Transverse colon (tissue), 4 donors: ENCODE measurements at places on chromosomes 2 and 18. TPM values are rescaled to one million over a fixed set of nuclear protein-coding genes. Genes with fewer than 3 reads are reported as not detected.
A peak's percentile ranks its signal among the peaks of the same experiment; 100 is the strongest.

- no peaks in the 10 kb centered on the region for H3K27me3 ChIP-seq
- no peak for DNase-seq
- no peak overlapping the region for H3K27ac ChIP-seq
- H3K4me3 ChIP-seq: no peak overlapping the region
Measured at GRCh38 chr18:34401775-34402174, 177.1 kb upstream of the NOL4 start.

- no peaks in the 10 kb centered on the region for H3K36me3 ChIP-seq
- H3K4me3 ChIP-seq: no peak overlapping the region
- H3K27me3 ChIP-seq: no peaks in the 10 kb centered on the region
- H3K27ac ChIP-seq: no peak overlapping the region
- H3K4me1 ChIP-seq: no peaks in the 10 kb centered on the region
Measured at GRCh38 chr2:186962085-186962747, 113.2 kb upstream of the ZSWIM2 start.

DNA sequence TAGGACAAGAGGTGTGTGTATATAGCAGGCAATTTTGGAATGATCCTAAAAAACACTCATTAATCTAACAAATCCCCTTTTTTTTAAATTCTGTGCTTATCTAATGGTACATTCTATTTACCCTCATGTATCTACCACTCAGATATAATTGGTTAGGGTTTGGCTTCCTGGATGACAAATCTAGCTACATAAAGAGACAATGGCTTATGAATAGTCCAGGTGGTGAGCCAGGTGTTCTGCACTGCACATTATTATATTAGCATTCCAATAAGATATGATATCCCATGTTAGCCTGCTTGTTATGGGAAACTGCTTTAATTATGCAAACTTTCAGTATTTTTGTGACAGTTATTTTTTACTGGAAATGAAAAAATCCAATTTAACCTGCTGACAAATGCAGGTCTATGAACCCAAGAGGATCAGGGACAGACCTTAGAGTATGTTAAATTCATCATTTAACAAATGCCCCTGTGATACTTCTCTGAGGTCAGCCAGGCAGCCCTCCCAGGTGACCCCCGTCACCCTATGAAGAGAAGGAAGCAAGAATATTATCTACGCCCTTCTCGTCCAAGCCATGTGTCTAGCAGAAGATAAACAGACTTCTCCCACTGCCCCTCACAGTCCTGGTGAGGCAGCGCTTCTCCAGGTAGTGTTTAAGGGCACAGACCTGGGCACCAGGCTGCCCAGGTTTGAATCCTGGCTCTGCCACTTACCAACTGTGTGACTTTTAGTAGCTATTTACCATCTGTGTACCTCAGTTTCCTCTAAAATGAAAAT is 83.0 kb downstream of the ADD2 start:
- H3K4me3 ChIP-seq: no peak overlapping the region
- no peak for DNase-seq
- no peaks in the 10 kb centered on the region for H3K36me3 ChIP-seq
- H3K27ac ChIP-seq: no peak overlapping the region
- H3K4me1 ChIP-seq: no peaks in the 10 kb centered on the region

GRCh38 chr2:159564081-159564480 is 52.3 kb downstream of the BAZ2B start:
- no peaks in the 10 kb centered on the region for H3K4me1 ChIP-seq
- H3K27ac ChIP-seq: no peak overlapping the region
- H3K4me3 ChIP-seq: no peak overlapping the region
- no peak for DNase-seq
- no peaks in the 10 kb centered on the region for H3K27me3 ChIP-seq

CYB5A gene
- total RNA-seq: 236 TPM

DNA sequence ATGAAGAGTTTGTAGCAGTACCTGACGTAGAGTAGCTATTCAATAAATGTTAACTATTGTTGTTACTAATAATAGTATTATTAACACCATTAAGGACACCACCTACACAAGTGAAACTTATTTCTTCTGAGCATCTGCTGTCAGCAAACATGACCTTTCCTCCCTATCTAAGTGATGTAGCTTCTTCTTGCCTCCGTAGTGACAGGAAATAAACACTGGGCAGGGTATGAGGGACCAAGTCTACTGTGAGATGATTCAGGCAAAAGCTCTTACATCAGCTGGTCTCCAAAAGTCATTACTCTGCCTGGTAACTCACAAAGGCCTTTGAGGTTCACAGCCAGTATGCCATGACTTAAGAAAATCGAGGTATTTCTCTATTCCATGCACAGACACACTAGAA is 750.5 kb downstream of the CPS1 start:
- H3K36me3 ChIP-seq: no peaks in the 10 kb centered on the region
- no peak for DNase-seq
- H3K27ac ChIP-seq: no peak overlapping the region
- H3K27me3 ChIP-seq: no peaks in the 10 kb centered on the region

DDX1 gene
- total RNA-seq: 18.3 TPM

GRCh38 chr2:47079515-47080412 is 75.3 kb downstream of the STPG4 start:
- H3K36me3 ChIP-seq: no peaks in the 10 kb centered on the region
- peak overlapping the region; percentile 87 for H3K27ac ChIP-seq
- peak; percentile 44 for DNase-seq
- no peak overlapping the region for H3K4me3 ChIP-seq
- H3K27me3 ChIP-seq: no peaks in the 10 kb centered on the region
- peaks cover 33% of the 10 kb centered on the region for H3K4me1 ChIP-seq

MAP3K19 gene
- total RNA-seq: not detected

- H3K4me1 ChIP-seq: peaks cover 5% of the 10 kb centered on the region
- peak; percentile 17 for DNase-seq
- no peak overlapping the region for H3K4me3 ChIP-seq
- no peaks in the 10 kb centered on the region for H3K36me3 ChIP-seq
Measured at GRCh38 chr2:28469947-28470535, 25.8 kb upstream of the PLB1 start.

DNA sequence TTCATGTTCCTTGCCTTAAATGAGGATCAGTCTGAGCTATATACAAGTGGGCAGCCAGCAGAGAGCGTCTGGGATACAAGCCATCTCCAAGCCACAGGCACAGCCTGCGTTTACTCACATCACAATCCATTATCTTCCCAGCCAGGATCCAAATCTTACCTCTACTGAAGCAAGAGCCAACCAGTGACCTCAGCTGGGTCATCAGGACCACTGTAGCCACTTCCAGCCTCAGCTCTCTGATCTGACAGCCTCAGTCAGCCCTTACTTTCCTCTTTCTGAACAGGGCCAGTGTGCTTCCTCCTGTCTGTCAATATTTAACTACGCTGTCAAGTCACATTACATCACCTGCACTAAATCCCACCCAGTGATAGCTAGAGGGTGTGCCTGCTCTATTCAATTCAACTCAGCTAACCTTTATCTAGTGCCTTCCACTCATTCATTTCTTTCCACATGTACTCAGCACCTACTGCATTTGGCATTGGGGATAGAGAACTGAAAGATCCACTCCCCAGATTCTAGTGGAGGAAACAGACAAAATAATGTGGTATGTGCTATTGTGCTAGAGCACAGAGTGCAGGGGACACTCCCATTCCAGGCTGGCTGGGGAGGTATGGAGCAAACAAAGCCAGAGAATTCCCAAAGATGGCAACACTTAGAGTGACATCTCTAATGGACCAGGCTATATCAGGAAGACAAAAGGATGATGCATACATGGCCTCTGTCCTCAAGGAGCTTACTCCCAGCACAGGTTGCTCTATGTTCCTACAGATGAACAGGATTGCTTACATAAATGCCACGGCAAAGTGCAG is 146.5 kb downstream of the NCKAP5 start:
- H3K27ac ChIP-seq: peak overlapping the region; percentile 79
- H3K4me3 ChIP-seq: peak overlapping the region; percentile 21

DNA sequence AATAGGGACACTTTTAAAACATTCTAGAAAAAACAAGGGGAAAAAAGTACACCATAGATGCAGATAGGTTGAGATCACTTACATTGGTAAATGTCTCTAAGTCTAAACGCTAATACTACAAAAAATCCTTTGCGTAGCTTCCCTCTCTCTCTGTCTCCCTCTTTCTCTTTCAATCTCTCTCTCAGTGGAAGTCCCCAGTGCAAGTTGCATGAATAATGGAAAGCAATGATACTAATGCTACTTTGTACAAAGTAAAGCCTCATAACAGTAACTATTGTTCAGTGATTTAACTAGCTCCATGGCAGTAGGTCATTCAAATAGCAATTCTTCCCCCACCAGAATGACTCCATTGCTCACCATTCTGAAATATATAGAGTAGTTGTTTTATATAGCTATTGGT is 12.8 kb downstream of the MEIS1 start:
- H3K27ac ChIP-seq: peak overlapping the region; percentile 91
- DNase-seq: no peak
- peak overlapping the region; percentile 73 for H3K4me3 ChIP-seq
- H3K4me1 ChIP-seq: no peaks in the 10 kb centered on the region
- H3K27me3 ChIP-seq: peaks cover 15% of the 10 kb centered on the region
- no peaks in the 10 kb centered on the region for H3K36me3 ChIP-seq

DNA sequence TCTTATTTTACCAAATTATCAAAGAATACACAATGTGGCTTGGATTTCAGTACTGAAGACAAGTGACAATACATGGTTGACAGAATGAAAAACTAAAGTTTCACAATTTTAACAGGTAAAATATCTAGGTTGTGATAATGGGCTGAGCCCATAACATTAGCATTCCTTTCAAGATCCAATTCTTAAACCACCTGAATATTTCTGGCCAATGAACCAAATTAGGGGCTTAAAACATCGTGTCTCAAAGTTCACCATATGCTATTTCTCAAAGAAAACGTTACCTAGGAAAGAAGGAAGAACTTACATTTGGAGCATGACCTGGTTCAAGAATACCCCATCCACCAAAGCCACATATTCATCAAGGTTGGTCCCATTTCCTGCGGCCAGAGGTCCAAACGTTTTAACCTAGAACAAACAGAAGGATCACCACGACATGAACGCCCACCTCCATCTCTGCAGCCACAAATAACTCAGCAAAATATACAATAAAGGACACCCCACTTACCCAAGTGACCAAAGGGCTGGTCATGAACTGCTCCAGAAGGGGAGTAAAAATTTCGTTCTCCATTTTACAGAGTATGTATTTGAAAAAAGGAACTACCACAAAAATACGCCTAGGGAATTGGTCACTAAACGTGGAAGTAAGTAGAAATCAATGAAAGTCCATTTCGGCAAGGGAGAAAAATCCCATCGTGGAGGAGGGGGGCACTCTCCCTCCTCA is 984 bp downstream of the CCDC88A start:
- H3K27me3 ChIP-seq: no peaks in the 10 kb centered on the region
- peak overlapping the region; percentile 71 for H3K4me3 ChIP-seq
- H3K36me3 ChIP-seq: no peaks in the 10 kb centered on the region
- H3K4me1 ChIP-seq: peaks cover 4% of the 10 kb centered on the region
- no peak for DNase-seq

MYL1 gene
- 3.4 TPM for total RNA-seq

GRCh38 chr2:13524492-13524891 is 807.8 kb downstream of the TRIB2 start:
- H3K4me3 ChIP-seq: no peak overlapping the region
- no peak for DNase-seq
- H3K36me3 ChIP-seq: no peaks in the 10 kb centered on the region
- no peak overlapping the region for H3K27ac ChIP-seq
- no peaks in the 10 kb centered on the region for H3K4me1 ChIP-seq

DNA sequence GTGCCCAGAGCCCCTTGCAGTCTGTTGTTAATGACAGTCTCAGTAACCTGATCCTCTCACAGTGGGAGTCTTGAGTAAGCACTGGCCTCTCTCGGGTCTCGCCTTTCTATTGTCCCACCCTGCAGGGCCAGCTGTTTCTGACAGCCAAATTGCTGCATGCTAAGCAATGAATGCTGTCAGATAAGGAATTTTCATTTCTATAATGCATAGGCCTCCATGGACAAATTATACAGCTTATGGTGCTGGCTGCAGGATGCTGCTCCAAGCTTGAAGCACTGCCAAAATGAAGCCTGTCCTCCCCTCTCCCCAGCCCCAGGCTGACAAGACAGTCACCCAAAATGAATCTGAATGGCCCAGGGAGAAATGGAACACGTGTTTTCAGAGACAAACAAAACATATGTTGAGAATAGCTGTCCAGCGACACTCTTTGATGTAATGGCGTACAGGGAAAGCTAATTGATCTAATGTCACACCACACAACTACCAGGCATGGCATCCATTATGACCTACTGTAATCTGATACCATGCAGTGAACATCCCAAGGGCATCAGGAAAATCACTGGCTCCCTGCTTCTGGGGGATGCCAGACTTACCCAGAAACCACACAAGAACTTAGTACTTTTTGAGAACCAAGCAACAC is 36.8 kb downstream of the ACVR1 start:
- no peak overlapping the region for H3K4me3 ChIP-seq
- no peaks in the 10 kb centered on the region for H3K27me3 ChIP-seq
- DNase-seq: no peak
- peak overlapping the region; percentile 66 for H3K27ac ChIP-seq
- H3K4me1 ChIP-seq: peaks cover 6% of the 10 kb centered on the region
- no peaks in the 10 kb centered on the region for H3K36me3 ChIP-seq

DNA sequence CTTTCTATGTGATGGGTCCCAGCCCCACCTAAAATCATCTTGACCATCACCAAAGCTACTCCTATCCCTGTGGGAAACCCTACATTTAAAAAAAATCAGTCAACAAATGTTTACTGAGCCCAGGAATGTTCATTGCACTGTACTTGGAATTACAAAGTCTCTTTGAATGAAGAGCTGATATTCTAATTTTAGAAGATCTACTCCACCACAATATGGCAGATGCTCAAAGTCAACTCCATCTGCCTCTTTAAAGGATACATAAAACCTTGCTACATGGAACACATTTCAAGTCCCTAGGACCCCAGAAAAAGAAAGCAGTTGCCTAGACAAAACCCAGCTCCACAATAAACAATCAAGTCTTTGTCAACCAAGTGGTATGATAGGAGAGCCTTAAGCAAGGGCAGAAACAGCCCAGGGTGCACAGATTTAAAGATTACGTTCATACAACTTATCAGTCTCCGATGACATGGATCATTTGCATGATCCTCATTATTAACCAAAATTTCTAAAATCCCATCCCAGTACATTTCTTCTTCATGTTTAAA is 234.3 kb upstream of the ACVR2A start:
- H3K27me3 ChIP-seq: no peaks in the 10 kb centered on the region
- H3K4me3 ChIP-seq: no peak overlapping the region
- no peak for DNase-seq
- H3K36me3 ChIP-seq: no peaks in the 10 kb centered on the region

BCL11A gene
- 38.1 TPM for total RNA-seq
